Stimulated activated CD8-positive, alpha-beta memory T cell treated with anti-CD3 and anti-CD28 coated beads, Interleukin-15, amount 100 ng/mL, for 1 hour (primary cell): ENCODE measurements at places on chromosomes 5 and 9.

GRCh38 chr5:168471785-168472184 is 14.5 kb upstream of the RARS1 start:
- DNase-seq: no peak

DNA sequence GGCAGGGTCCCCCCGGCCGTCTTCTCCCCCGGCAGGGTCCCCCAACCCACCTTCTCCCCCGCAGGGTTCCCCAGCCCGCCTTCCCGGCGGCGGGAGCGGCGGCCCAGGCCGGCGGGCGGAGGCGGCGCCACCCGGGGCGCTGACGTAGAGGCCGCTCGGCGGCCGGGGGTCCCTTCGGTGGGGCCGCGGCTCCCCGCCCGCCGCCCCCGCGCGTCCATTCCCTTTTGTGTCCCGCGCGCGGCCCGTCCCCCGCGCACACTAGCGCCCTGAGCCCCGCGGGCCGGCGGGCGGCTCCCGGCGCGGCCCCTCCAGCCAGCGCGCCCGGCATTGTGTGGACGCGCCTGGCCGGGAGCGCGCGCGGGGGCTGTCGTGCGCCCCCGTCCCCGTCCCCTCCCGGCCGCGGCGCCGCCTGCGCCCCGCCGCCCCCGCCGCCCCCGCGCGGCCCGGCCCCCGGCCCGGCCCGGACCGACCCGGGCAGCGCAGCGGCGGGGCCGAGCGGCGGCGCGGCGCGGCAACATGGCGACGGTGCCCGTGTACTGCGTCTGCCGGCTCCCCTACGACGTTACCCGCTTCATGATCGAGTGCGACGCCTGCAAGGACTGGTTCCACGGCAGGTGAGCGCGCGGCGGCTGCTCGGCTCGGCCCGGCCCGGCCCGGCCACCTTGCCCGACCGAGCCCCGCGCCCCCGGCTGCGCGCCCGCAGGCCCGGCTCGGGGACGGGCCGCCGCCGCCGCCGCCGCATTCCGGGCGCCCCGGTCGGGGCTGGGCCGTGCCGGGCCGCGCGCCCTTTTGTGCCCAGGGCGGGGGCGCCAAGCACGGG is at the start of gene PHF2:
Gene PHF2, plus strand, starts transcription at position 327 of the 820 bp plus-strand sequence. Its CDS starts 190 bp downstream, at position 517.
- DNase-seq: no peak

DNA sequence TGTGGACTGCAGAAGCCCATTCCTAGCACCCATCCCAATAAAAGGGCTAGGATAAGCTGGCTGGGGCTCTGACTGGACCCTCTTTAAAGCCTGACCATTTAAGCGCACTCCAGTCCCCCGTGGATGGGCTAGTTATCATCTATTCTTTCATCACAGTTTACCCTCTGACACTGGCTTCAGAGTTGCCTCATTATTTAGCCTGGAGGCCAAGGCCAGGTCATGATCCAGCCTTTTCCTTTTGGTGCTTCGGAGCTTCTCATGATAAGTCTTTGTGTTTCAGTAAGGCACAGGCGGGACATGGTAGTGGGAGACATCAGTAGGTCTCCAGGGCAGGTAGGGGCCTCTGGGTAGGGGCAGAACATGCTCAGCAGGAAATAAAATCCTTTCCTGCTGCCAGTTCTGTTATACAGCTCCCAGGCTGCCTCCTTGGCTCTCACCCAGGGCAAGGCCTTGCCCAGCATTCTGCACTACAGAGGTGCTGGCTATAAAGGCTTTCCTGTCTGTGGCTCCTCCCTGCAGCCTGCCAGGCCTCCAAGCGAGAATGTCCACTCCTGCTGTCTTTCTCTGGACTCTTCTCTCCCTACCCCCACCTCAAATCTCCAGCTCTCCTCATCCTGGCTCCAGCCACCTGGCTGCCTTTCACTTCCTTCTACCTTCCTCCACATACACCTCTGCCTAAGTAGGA is 128.8 kb downstream of the FSTL4 start:
- DNase-seq: no peak

GRCh38 chr5:56161439-56161823 is 71.7 kb downstream of the ANKRD55 start:
- no peak for DNase-seq

DNA sequence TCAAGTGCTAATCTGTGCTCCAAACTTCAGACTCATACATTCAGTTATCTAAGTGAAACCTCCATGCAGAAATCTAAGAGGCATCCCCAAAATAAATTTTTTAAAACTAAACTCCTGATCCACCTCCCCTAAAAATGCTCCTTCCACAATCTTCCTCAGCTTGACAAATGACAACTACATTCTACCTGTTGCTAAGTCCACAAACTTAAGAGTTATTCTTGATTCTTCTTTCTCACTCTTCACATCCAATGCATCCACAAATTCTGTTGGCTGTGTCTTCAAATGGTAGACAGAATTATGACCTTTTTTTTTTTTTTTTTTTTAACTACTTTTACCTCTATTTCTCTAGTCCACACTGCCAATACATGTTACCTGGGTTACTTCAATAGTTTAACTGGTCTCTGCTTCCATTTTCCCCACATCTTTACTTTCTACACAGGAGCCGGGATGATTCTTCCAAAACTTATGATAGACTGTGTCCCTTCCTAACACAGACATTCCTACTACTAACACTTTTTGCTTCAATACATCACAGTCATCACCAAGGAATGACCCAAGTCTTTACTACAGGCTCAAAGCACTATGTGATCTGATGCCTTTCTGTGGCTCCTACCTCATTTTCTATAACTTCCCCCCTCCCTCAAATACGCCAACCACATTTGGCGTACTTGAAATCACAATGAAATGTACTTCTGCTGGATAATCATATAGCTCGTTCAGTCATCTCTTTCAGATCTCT is 143.6 kb downstream of the PDE4D start:
- no peak for DNase-seq

GRCh38 chr9:21513431-21513830 is 31.3 kb upstream of the IFNE start:
- no peak for DNase-seq

GRCh38 chr5:43121913-43122484 is 1.3 kb downstream of the ZNF131 start:
- no peak for DNase-seq

GRCh38 chr9:128107468-128108268 is 19.9 kb downstream of the PTGES2 start:
- no peak for DNase-seq

GRCh38 chr9:96555567-96556386 is 63.9 kb downstream of the CDC14B start:
- no peak for DNase-seq

GRCh38 chr5:151672516-151672915 is 14.2 kb downstream of the SPARC start:
- no peak for DNase-seq

- DNase-seq: no peak
These were observed 206.3 kb downstream of the GABBR2 start for GRCh38 chr9:98502311-98502975.

GRCh38 chr5:93653716-93654115 is 70.7 kb downstream of the NR2F1 start:
- DNase-seq: no peak

- no peak for DNase-seq
These were observed 36.6 kb upstream of the SPTLC1 start for GRCh38 chr9:92151691-92152393.

GRCh38 chr9:22102146-22103053 is 93.3 kb upstream of the CDKN2B start:
- DNase-seq: no peak

- DNase-seq: no peak
These were observed 34.2 kb downstream of the MTAP start for GRCh38 chr9:21836437-21837161.

DNA sequence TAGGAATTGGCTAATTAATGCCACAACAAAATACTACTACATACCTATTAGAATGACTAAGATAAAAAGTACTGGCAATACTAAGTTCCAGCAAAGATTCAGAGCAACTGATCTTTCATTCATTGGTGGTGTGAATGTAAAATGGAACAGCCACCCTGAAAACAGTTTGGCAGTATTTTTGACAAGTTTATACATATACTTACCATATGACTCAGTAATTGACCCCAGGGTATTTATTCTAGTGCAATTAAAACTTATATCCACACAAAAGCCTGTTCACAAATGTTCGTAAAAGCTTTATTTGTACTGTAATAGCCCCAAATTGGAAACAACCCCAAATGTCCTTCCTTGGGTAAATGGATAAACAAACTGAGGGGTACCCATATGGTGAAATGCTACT is 270.8 kb upstream of the ACTBL2 start:
- DNase-seq: no peak

- DNase-seq: no peak
These were observed 46.8 kb upstream of the DAB2IP start for GRCh38 chr9:121604654-121605053.
